ENCODE measurements at places on chromosomes 3 and 15.

DNA sequence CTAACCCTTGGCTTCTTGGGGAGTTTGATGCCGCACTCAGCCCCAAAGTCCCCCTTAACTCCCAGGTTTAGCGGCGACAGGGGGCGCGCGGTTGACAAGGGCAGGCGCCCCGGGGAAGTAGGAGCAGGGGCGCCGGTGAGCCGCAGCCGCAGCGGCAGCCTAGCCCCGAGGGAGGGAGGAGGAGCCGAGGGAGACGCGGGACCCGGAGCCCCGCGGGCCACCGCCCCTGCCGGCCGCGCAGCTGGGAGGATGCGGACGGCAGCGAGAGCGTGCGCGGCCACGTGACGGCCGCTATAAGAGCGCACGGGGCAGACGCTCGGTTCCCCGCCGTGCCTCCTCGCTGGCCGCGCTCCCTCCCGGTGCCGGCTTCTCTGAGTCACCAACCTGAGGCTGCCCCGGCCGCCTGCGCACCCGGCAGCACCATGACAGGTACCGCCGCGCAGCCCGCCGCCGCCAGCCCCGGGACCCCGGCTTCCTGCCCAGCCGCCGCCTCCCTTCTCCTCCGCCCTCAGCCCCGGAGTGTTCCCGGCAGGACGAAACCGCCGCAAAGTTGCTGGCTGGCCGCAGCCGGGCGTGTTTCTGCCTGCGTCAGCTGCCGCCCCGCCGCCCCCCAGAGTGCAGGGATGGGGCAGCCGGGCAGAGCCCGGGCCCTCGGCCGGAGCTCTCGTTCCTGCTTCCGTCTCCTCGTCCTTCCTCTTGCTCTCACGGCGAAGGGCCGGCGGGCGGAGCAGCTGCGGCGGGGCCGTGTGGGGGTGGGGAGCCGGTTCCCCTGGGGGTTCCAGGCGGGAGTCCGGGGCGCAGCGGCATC, at the start of gene GYG1:
Gene GYG1, plus strand, starts transcription at position 322 of the 808 bp plus-strand sequence. Its CDS starts 101 bp downstream, at position 423.
- peak; percentile 91 for DNase-seq

DNA sequence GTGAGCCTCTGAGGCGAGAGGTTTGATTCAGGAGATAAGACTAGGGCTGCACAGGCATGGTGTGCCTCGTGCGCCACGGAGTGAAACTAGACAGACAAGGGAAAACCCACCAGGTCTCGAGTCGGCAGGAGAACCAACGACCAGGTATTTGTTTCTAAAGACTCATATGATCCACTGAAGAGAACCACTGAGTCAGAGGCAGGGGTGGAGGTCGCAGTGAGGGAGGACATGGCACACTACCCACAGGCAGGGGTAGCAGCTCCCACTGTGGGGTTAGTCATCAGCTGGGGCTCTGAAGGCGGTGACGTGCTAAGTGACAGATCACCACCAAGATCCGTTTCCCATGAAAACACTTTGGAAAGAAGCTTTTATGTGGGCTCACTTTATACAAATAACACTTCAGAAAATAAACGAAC, 45.7 kb downstream of the CHSY1 start:
- DNase-seq: no peak

- no peak for DNase-seq
These were observed 14.6 kb upstream of the PIK3CA start for GRCh38 chr3:179133575-179133974.

DNA sequence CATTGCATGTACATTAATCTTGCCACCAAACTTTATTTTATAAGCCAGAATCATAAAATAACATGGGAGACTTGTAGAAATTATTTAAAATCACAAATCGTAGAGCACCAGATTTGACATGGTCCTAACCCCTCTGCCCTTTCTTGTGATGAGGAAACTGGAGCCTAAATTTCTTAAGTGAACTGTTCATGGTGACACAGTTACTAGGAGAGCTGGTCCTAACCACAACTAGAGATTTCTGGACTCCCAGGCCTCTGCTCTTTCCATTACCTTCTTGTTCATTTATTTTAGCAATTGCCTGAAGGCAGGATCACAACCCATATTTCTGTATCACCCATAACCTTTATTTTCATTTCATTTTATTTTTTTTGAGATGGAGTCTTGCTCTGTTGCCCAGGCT, 352.5 kb downstream of the LPP start:
- no peak for DNase-seq

GRCh38 chr3:65883613-65884012, 155.1 kb downstream of the MAGI1 start:
- no peak for DNase-seq
